Upper lobe of right lung (tissue), 1 donor: ENCODE measurements at places on chromosomes 5 and 9. TPM values are rescaled to one million over a fixed set of nuclear protein-coding genes. Genes with fewer than 3 reads are reported as not detected.

Gene MZB1
- 5.2 TPM for total RNA-seq

Gene DMGDH
- total RNA-seq, result 0.78 TPM

Gene DCAF10
- total RNA-seq, result 25.2 TPM

Gene SLC1A3
- 43.5 TPM for total RNA-seq

Gene PDCD1LG2
- 6.3 TPM for total RNA-seq

Gene ANKDD1B
- total RNA-seq, result 3.7 TPM

Gene GMCL2
- not detected for total RNA-seq

Gene TXN
- 178 TPM for total RNA-seq

DNA sequence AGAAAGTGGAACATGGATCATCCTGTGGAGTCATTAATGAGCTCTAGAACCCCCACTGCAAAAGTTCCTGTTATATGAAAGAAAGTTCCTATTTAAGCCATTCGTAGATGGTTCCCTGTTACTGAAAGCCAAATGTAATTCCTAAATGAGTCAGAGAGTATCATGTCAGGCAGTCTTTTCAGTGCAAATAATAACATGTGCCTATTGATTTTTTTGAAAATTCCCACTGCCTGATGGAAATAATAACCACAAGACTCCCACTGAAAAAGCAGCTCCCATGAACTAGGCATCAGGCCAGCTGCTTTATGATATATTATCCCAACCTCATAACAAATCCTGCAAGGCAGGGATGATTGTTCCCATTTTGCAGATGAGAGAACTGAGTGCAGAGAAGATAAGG is 217.2 kb downstream of the DAB2IP start:
- DNase-seq, result no peak
- H3K4me3 ChIP-seq, result no peak overlapping the region
- H3K4me1 ChIP-seq, result no peaks in the 10 kb centered on the region
- no peaks in the 10 kb centered on the region for H3K36me3 ChIP-seq

- no peak for DNase-seq
- no peaks in the 10 kb centered on the region for H3K4me1 ChIP-seq
- no peaks in the 10 kb centered on the region for H3K36me3 ChIP-seq
- no peak overlapping the region for H3K27ac ChIP-seq
Observed at GRCh38 chr9:15058236-15058635, 148.0 kb upstream of the FREM1 start.

GRCh38 chr5:168469816-168470215 is 16.5 kb upstream of the RARS1 start:
- no peaks in the 10 kb centered on the region for H3K4me1 ChIP-seq
- H3K27ac ChIP-seq, result no peak overlapping the region
- no peaks in the 10 kb centered on the region for H3K36me3 ChIP-seq
- DNase-seq, result no peak

DNA sequence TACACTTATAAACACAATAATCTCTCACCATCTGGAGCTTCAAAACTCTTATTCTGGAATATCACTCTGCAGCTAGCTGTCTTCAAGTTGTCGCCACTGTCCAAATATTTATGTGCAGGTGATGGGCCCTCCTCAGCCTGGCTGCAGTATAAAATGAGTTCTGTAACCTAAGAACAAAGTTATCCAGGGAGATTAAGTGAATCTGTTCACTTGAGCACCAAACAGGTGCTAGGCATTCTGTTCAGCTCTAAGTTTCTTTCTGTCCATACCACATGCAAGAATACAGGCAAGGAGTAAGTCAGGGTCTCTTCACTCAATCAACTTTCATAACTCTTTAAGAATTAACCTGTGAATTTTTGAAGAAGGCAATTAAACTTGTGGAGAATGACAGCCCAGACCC is 344.1 kb downstream of the PLK2 start:
- no peaks in the 10 kb centered on the region for H3K36me3 ChIP-seq
- DNase-seq, result no peak
- H3K27ac ChIP-seq, result no peak overlapping the region
- no peak overlapping the region for H3K4me3 ChIP-seq
- H3K4me1 ChIP-seq, result no peaks in the 10 kb centered on the region
- H3K27me3 ChIP-seq, result peaks cover 4% of the 10 kb centered on the region

DNA sequence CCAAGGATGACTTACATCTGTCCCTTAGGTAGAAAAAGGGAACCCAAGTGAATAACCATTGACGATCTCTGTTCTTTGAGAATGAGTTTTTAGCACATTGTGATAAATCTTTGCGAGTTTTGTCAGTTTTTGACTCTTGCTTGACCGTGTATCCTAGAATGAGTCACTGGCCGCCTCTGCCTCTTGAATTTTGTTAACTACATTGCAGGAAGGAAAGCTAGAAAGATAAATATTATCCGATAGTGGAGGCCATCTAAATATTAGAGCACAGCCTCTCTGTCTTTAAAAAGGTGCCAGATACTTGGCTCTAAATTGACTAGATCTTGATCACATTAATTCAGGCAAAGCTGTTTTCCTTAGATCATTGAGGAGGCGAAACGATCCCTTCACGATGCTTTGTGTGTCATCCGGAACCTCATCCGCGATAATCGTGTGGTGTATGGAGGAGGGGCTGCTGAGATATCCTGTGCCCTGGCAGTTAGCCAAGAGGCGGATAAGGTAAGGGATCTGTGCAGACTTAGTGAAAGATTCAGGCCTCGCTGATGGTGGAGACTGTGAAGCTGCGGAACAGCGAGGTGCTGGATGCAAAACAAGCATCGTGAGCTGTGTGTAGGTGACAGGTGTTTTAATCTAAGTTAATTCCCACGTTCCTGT is 12.2 kb downstream of the CCT5 start:
- H3K27ac ChIP-seq, result no peak overlapping the region
- no peaks in the 10 kb centered on the region for H3K4me1 ChIP-seq
- H3K4me3 ChIP-seq, result no peak overlapping the region
- peaks cover 87% of the 10 kb centered on the region for H3K36me3 ChIP-seq
- no peak for DNase-seq
- H3K27me3 ChIP-seq, result no peaks in the 10 kb centered on the region

- no peaks in the 10 kb centered on the region for H3K36me3 ChIP-seq
- H3K4me1 ChIP-seq, result no peaks in the 10 kb centered on the region
- H3K27me3 ChIP-seq, result no peaks in the 10 kb centered on the region
- H3K4me3 ChIP-seq, result no peak overlapping the region
- H3K27ac ChIP-seq, result no peak overlapping the region
- no peak for DNase-seq
Observed at GRCh38 chr5:84181093-84181492, 203.6 kb downstream of the EDIL3 start.

DNA sequence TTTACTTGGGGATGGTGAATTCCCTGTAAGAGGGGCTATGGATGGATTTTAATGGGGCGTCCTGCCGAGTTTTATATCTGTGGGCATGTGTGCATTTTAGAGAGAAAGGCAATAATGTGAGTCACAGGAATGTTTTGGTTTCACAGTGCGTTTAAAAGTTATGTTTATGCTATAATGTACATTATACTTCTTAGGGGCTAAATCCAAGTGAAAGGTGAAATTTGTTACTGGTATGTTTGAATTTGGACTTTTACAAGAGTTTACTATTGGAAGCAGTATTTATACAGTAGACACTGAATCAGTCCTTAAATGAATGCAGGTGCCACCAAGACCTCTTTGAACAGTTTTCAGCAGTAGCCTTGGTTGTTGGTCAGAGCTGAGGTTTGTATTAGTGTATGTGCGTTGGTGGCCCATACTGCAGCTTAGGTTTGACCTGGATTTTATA is 5.6 kb downstream of the JMY start:
- H3K27me3 ChIP-seq, result no peaks in the 10 kb centered on the region
- H3K36me3 ChIP-seq, result no peaks in the 10 kb centered on the region
- no peak overlapping the region for H3K4me3 ChIP-seq
- DNase-seq, result no peak
- peaks cover 18% of the 10 kb centered on the region for H3K4me1 ChIP-seq

DNA sequence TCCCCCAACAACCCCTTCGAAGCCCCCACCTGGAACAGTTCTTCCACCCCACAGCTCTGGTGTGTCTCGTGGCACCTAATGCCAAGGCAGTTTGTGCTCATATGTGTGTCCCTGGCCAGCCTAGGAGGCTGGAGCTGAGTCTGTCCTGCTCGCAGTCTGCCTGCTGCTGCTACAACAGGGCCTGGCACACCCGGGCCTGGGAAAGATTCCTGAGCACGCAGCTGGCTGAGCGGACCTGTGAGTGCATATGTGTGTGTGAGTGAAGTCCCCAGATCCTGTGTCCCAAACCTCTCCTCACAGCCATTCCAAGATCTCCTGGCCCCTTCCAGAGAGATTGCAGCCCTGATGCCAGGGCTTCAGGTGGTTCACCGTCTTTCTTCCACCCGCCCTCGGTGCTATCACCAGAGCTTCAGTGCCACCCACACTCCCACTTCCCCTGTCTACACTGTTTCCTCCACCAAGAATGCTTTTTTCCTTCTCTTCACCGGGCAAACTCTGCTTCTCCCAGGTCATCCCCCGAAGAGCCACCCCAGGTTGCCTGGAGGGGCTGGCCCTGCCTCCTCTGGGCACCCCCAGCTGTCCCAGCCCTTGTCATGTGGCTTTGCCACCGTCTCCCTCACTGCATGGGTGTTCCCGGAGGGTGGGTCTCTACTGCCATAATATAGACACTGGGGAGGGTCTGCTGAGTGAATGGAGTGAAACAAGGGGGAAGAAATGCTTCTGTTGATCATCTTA is 28.4 kb downstream of the LMX1B start:
- H3K4me3 ChIP-seq, result no peak overlapping the region
- H3K27ac ChIP-seq, result no peak overlapping the region
- peaks cover 80% of the 10 kb centered on the region for H3K27me3 ChIP-seq
- H3K4me1 ChIP-seq, result peaks cover 3% of the 10 kb centered on the region
- no peak for DNase-seq

DNA sequence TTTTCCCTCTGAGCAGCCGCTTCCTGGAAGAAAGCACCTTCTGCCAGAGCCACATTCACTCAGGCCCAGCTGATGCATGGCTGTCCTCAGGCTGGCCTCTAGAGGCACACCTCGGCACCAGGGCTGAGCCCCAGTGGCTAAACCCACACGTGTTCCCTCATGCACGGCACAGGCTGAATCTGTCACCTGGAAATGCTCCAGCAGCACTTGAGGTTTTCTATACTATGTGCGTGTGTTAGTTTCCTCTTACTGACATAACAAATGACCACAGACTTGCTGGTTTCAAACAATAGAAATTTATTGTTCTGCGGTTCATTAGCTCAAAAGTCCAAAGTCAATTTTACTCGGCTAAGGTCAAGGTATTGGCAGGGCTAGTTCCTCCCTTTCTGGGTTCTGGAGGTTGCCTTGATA is 141.4 kb downstream of the LRRC70 start:
- no peak overlapping the region for H3K4me3 ChIP-seq
- H3K36me3 ChIP-seq, result no peaks in the 10 kb centered on the region
- no peaks in the 10 kb centered on the region for H3K27me3 ChIP-seq

DNA sequence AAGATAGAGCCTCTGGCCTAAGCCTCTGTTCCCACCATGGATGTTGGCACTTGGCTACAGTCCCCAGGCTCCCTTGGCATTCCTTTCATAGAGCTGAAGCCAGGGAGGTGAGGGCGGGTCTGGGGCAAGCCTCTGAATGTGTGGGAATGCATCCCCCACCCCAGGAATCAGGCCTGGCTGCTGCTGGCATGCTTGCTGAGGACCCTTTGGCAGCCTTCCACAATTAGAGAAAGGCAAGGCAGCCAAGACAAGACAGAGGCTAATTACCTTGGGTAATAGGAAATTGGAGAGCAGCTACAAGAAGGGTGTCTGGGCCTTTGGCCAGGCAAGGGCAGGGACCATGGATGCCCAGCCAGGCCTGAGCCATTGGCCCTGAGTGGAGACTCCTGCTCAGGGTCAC is 204.4 kb upstream of the TRIM32 start:
- no peaks in the 10 kb centered on the region for H3K36me3 ChIP-seq
- H3K4me1 ChIP-seq, result peaks cover 5% of the 10 kb centered on the region
- H3K27ac ChIP-seq, result no peak overlapping the region
- H3K27me3 ChIP-seq, result no peaks in the 10 kb centered on the region
- H3K4me3 ChIP-seq, result no peak overlapping the region

DNA sequence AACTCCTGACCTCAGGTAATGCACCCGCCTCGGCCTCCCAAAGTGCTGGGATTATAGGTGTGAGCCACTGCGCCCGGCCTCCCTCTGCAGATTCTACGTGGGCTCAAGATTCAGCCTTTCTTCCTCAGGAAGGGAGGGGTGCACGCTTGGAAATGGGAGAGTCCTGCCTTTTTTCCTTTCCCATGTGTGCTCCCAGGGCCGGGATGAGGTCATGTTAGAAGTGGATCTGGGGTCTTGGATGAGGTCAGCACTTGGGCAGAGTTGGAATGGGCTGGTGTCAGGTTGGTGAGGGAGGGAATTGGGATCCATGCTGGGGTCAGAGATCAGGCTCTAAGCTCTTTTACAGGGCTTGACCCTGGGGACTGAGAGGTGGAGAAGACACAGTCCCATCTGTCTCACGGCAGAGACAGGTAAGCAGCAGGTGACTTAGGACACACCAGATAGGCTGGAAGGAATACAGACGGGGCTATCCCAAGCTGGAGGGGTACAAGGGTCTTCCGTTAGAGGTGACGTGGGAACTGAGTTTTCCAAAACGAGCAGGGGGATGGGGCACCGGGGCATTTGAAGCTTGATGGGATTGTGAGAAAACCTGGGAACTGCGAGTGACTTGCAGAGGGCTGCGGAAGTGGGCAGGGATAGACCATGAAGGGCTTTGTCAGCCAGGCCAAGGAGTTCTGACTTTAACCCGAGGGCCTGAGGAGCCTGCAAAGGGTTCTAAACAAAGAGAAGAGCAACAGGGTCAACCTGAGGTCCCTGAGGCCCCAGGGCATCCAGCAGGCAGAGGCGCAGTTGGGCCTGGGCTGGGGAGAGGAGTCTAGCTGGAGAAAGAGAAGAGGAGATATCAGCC is 1.8 kb upstream of the AQP7 start:
- no peaks in the 10 kb centered on the region for H3K36me3 ChIP-seq
- no peaks in the 10 kb centered on the region for H3K27me3 ChIP-seq
- no peaks in the 10 kb centered on the region for H3K4me1 ChIP-seq
- H3K4me3 ChIP-seq, result no peak overlapping the region

GRCh38 chr5:45694255-45694814 is 1.8 kb downstream of the HCN1 start:
- DNase-seq, result no peak
- H3K4me3 ChIP-seq, result no peak overlapping the region
- peaks cover 42% of the 10 kb centered on the region for H3K27me3 ChIP-seq

DNA sequence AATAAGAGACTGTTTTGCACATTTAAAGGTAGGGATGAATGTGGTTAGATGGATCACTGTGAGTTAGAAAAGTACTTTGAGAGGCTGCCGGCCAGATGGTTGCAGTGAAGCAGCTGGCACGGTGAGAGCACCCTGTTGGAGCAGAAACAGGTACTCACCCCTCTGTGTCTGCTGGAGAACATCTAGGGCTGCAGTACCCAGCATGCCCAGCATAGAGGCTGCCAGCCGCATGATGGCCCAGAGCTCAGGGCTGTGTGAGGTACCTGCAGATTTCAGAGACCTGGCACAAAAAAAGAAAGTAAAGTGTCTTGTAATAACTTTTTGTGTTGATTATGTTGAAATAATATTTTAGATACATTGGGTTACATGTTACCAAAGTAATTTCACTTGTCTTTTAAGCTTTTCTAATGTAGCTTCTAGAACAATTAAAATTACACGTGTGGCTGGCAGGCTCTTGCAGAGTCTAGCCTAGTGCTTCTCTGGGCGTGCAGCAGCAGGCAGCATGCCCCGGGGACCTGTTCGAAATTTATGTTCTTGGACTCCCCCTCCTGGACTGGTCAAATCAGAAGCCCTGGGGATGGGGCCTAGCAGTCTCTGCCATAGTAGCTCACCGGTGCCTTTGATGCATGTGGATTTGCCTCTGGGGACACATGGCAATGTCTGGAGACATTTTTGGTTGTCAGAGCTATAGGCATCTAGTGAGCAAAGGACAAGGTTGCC is 11.1 kb downstream of the WDR5 start:
- DNase-seq, result no peak
- no peak overlapping the region for H3K27ac ChIP-seq
- H3K4me1 ChIP-seq, result no peaks in the 10 kb centered on the region
- no peaks in the 10 kb centered on the region for H3K27me3 ChIP-seq

- no peaks in the 10 kb centered on the region for H3K36me3 ChIP-seq
- H3K27me3 ChIP-seq, result no peaks in the 10 kb centered on the region
- no peak overlapping the region for H3K4me3 ChIP-seq
- peaks cover 7% of the 10 kb centered on the region for H3K4me1 ChIP-seq
Observed at GRCh38 chr9:82560036-82560435, 502.9 kb downstream of the RASEF start.
